ENCODE measurements at places on chromosomes 4 and X.

DNA sequence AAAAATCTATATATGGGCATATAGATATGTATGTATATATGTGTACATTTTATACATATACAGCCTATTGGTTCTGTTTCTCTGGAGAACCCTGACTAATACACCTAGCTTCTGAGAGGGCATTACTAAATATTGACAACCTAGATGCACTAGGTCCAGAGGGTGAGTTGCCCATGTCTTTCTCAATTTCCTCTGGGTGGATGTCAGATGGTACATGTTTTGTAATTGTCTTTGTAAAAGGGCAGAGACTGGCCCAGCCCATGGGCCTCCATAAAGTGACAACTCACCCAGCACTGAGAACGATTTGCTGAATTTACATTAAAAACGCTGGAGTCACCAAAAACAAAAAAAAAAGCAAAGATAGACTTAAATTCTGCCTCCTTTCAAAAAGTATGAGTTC is 198.5 kb upstream of the FAM241A start:
- no peak for DNase-seq

- DNase-seq = no peak
These were observed 4.3 kb downstream of the GNL3L start for GRCh38 chrX:54534271-54534670.

GRCh38 chr4:14711259-14711658 is 291.0 kb upstream of the CPEB2 start:
- no peak for DNase-seq

DNA sequence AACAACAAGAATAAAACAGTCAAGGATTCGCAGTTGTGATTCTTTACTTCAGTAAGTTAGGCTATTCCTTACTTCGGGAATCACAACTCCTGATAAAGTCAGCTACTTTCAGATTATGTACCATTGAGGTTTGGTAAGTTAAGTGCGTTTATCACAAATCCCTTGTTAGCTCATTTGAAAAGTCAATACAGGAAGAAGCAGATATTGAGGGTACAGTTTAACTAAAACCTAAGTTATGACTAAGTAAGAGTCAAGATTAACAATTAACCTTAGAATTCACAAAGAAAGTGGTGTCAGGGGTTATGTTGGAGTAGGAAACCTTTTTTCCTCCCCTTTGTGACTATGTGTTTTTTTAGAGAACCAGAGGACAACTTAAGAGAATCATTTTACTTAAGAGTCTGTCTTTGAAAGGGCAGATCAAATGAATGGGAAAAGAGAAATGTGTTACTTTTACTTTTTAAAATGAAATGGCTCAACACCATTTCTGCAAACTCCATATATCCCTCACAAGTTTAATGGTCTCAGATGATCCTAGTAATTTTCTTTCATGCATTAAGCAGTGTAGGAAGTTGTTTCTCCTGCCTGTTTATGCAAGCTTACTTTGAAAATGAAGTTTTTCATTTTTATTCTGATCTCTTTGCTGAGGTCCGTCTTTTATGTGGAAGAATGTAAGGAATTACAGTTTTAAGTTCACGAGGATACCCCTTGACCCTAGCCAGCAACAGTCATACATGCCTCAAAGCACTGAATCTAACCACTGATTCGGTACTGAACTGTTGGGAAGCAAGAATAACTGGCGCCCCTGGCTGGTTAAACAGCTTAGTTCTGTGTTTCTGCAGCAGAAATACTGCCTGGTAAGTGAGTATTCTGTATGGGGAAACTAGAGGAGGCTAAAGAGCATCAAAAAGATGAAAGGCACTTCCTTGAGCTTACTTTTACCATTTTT is 211.7 kb downstream of the SLC4A4 start:
- no peak for DNase-seq

DNA sequence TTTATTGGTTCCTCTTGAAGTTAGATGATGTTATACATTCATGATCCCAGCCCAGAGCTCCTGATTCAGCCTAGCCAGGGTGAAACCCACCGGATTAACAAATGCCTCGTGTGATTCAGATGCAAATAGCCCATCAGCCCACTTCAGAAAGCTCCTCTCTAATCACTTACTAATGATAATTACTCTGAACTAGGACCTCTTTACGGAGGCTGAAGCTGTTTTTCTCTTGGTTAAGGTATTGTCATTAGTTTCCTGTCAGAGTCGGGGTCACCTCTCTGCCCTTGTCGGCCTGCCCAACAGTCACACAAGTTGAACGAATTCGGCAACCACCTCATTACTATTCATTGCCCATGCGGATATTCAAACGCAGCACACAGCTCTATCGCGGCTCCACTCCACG is 36.6 kb downstream of the ZFP42 start:
- no peak for DNase-seq
